ENCODE measurements at places on chromosomes 4 and X.
A peak's percentile ranks its signal among the peaks of the same experiment; 100 is the strongest.

DNA sequence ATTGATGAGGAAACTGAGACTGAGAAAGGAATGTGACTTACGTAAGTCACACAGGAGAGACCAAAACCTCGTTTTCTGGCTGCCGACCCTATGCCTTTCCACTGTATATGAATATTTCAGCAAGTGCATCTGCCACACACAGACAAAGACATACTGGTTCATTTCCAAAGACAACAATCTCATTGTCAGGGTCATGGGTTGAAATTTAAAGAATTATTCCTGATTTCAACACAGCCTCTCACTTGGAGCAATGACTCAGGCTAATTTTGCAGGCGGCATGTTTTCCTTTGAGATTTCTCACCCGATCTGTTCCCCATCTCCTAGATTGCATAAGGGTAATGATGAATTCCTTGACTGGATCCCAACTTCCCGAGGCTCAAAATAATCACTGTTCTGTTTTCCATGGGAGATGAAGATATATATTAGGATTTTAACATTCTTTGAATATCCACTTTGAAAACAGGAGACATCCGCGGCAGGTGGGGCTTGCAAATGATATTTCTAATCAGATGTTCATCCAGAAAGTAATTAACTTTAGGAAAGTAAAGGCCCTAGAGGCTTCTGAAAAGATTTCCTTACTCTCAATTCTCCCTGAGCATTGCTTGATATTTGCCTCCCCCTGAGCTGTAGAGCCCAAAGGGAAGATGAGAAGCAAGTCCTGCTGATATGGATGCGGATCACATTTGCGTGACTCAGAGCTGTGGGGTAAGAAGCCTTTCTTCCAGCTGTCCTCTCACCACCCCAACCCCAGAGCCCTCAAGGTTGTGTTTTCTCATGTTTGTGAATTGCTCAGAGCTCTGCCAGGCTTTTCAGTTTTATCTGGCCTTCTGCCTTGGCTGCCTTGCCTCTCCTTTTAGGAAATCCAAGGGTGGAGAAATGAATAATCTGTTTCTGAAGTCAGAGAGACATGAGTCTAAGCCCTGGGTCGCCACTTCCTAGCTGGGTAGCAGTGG is 361.1 kb upstream of the BOD1L1 start:
- peak; percentile 80 for DNase-seq

DNA sequence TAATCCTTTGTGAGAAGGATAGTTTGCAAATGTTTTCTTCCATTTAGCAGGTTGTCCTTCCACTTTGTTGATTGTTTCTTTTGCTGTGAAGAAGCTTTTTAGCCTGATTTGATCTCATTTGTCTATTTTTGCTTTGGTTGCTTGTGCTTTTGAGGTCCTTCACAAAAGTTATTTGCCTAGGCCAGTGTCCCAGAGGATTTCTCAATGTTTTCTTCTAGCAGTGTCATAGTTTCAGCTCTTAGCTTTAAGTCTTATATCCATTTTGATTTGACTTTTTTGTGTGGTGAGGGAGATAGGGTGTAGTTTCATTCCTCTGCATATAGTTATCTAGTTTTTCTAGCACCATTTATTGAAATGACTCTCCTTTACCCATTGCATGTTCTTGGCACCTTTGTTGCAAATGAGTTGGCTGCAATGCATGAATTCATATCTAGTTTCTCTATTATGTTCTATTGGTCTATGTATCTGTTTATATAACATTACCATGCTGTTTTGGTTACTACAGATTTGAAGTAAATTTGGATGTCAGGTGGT is 41.8 kb upstream of the ANTXR2 start:
- DNase-seq: no peak

DNA sequence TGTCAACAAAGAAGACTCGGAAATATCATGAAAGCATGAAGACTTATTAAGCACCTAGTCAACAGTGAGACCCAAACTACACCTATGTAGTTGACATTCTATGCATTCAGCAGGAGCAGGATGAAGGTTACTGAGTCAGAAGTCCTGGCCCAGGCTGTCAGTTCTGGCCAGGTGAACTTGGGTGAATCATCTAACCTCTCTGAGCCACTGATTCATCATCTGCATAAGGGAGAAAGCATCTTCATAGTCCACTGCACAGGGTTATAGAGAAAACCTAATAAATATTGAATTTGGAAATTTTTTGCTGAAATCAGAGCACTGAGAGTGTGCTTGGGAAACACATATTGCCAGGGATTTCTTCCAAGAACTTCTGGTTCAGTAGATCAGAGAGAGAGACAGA is 296.0 kb upstream of the SFRP2 start:
- peak; percentile 31 for DNase-seq

DNA sequence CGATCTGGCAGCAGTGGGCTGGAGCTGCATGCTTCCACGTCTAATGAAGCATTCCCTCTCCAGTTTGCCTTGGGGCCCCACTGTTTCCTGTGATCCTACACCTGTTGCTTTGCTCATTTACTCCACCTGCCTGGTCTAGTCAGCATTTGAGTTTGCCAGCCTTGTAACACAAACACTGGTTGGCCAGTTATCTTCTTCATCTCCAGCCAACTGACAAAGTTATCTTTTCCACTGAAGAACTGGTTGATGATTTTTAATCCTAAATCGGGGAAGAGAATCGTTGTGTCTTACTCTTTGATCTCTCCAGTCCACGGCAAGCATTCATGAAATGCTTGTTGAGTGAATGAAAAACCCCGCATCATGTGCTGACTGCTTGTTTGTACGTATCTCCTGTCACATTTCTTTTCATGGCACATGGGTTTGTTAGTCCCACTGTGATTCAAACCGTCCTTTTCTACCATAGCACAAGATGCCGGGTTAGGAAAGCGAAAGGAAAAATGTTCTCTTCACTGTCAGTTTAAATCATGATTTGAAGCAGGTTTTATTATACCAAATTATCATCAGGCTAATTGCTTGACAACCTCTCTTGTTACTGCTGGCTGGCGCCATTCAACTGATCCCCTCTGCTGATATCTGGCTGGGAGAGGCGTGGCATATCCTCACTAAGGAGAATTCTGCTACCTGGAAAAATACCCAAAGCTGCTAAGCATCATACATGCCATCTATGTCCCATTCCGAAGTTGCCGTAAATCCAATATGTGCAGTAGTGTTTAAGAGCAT is 144.8 kb downstream of the SHROOM3 start:
- no peak for DNase-seq

- DNase-seq: no peak
These were observed 25.6 kb downstream of the SLC16A2 start for GRCh38 chrX:74446876-74447275.

Measured in A172 (cell line).